ENCODE measurements at places on chromosomes 4 and X.

GRCh38 chr4:60663769-60664168, 536.4 kb upstream of the ADGRL3 start:
- DNase-seq, result no peak

DNA sequence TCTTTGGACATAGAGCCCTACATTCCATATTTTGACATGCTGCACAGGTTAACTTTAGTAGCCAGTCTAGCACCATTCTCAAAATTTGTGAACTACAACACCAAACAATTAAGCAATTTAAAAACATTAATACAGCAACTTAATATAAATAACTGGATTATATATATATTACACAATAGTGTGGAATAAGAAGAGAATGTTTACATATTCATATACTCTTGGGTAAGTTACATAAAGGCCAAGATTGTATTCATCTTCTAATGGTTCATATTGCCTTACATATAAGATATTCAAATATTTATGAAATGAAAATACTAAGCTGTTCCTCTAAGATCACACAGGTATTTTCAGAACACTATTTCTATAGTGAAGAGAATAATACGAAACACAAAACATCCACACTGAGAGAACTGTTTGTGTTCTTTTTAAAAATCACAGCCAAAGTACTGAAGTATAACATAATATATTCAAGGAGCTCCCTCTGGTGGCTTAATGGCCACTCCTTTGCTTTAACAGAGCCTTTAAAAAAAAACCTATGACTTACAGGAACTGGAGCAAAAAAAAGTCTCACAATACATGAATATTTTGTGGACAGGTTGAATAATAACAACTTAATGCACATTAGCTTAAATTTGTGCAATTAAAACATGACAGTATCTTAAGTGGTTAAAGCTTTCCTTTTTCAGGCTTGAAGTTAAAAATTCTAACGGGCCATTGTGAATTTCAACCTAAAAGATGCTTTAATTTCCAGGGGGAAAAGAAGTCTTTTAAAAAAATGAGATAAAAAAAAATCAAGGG, 46.2 kb downstream of the NEK1 start:
- no peak for DNase-seq

GRCh38 chr4:86482306-86483172, 111.6 kb upstream of the PTPN13 start:
- DNase-seq, result no peak

- DNase-seq, result no peak
Measured at GRCh38 chr4:109969087-109969486, 56.4 kb downstream of the EGF start.

DNA sequence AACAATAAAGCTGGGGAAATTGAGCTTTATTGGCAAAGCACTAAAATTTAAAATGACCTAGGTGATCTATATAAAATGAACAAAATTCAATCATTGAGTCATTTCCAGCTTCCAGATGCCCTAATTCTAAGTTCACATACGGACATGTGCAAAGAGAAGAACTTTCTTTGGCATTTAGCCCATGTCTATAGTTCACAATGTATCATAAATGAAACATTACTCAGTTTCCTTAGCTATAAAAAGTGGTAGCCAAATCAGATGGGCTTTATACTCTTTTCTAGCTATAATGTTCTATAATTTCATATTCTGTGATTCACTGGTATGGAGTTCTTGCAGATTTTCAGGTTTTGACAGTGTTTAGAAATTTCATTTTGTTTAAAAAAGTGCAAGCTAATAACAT, 327.4 kb downstream of the KCTD8 start:
- DNase-seq, result no peak
